ENCODE measurements at places on chromosomes 6 and 20. TPM values are rescaled to one million over a fixed set of nuclear protein-coding genes. Genes with fewer than 3 reads are reported as not detected.
A peak's percentile ranks its signal among the peaks of the same experiment; 100 is the strongest.

DNA sequence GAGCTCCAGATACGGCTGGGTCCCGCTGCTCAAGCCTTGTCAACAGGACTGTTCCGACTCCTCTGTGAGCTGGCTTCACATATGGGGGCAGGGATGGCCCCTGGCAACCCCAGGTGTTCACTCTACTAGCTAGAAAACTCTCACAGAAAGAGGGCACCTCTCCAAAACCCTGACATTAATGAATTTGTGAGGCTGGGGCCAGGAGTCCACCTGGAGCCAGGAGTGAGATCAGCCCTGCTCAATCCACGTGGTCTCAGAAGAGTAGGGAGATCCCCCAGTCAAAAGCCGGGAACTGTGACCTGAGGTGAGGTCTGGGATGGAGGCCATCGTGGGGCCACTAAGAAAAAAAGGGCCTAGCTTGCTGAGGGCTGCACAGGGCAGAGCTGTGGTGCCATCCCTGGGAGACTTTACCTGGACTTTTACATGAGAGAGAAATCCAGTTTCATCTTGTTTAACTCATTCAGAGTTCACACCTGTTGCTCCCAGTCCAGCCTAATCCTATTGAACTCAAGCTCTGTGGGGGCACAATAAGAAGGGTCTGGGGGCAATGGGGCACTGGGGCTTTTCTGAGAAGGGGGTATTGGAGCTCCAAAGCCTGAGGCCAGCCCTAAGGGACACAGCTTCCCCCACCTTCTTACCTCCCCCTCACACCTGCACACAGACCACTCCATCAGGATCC, 144.3 kb upstream of the MLN start:
- no peak for DNase-seq

The DDX27 gene
- 14.6 TPM for total RNA-seq

DNA sequence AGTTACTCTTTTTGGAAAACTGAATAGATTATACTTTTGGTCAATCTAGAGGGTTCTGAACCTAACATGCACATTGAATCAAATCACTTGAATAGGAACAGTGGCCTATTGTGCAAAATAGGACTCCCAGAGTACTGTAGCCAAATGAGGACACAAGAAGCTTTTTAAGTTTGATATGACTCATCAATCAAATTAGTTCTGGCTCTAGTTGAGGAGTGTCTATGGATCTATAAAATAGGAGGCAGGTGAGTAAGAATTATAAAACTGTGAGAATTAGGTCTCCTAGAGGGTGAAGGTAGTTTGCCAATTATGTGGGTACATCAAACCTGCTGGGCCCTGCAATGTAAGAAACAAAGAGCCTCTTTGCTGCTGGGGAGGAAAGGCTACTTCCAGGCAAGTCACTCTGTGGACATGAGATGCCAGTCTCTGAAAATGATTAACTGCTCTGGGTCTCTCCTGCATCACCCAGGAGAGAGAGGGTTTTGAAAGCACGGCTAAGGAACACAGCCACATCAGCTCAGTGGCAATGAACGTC, 112.3 kb downstream of the RCAN2 start:
- no peak for DNase-seq

GRCh38 chr6:160508599-160508998, 155.5 kb downstream of the LPA start:
- DNase-seq: no peak

The POPDC3 gene
- total RNA-seq: 56.9 TPM

The OR2J3 gene
- not detected for total RNA-seq

DNA sequence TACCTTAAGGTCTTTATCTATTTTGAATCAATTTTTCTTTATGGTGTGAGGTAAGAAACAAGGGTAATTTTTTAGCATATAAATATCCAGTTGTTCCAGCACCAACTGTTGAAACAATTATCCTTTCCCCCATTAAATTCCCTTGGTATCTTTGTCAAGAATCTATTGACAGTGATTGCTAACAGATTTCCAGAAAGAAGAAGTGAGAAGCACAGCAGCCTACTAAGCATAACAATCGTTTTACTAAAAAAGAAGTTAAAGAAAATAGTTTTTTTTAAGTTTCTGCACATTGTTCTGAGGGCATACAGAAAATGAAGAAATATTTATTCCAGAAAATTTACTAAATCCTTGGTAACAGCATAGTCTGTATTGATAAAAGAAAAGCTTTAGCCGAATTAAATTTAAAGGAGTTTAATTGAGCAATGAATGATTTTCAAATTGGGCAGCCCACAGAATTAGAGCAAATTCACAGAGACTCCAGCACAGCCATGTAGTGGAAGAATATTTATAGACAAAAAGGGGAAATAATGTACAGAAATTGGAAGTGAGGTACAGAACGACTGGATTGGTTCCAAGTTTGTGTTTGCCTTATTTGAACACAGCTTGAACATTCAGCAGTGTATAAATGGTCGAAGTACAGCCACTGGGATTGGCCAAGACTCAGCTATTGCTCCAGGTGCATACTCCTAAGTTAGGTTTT, 97.9 kb upstream of the UST start:
- no peak for DNase-seq

- DNase-seq: no peak
These were observed 538 bp downstream of the FERMT1 start for GRCh38 chr20:6122111-6122872.

GRCh38 chr6:90062667-90063066, 168.4 kb downstream of the GJA10 start:
- no peak for DNase-seq

The UNC5CL gene
- 0.27 TPM for total RNA-seq

DNA sequence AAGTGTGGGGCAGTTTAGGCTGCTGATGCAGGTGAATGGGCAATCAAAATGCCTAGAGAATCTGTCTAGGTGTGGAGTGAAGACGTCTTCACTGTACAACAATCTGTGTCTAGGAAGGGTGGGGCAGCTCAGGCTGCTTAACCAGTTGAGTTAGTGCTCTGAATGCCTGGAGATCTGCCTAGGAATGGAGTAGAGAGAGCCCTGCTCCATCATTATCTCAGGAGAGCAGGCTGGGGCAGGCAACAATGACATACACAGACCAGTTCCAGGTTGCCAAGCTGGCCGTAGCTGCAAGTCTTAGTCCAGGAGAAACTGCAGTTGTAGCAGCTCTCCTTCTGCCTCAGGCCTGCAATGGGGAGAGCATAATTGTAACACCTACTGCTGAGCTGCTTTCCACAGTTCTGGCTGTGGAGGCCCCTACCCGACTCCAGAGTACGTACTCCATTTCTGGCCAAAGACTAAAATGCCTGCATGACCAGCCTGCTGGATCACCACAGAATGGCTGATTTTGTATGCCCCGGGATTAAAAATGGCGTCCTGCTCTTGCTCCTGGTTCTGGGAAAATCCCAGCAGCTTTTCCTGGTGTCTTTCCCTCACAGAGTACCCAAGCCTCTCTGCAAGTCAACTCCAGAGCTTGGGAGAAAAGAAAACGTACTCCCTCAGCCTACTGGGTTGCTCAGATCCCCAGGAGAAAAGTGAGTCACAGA, 545.4 kb downstream of the ADGRB3 start:
- DNase-seq: no peak

DNA sequence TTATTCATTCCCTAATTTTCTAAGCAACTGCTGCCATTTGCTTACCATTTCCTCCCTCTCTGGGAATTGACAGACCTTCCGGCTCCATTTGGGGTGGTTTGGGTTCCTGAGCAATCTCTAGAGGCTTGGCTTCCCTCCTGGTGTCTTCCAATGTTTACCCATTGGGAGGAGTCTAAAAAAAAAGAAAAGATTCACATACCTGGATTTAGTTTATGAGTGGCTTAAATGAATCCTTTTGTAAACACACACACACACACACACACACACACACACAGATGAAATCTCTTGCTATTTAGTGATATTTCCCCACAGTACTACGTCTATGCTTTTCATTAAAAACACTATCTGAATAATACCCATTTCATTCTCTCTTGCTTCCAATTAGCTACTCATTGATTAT, 48.3 kb upstream of the TRAF3IP2 start:
- no peak for DNase-seq

- DNase-seq: peak; percentile 23
These were observed 26.9 kb downstream of the DDX27 start for GRCh38 chr20:49245921-49246740.

- DNase-seq: no peak
These were observed 368.9 kb downstream of the LMBRD1 start for GRCh38 chr6:69427882-69428281.

The AKIRIN2 gene
- 42.3 TPM for total RNA-seq

All from left ventricle myocardium inferior (tissue), 1 donor.